Glutamatergic neuron (in vitro differentiated cells): ENCODE measurements at places on chromosomes 13 and 19. TPM values are rescaled to one million over a fixed set of nuclear protein-coding genes. Genes with fewer than 3 reads are reported as not detected.

GRCh38 chr13:25652764-25653163 is 281.0 kb downstream of the ATP8A2 start:
- DNase-seq, result no peak

DNA sequence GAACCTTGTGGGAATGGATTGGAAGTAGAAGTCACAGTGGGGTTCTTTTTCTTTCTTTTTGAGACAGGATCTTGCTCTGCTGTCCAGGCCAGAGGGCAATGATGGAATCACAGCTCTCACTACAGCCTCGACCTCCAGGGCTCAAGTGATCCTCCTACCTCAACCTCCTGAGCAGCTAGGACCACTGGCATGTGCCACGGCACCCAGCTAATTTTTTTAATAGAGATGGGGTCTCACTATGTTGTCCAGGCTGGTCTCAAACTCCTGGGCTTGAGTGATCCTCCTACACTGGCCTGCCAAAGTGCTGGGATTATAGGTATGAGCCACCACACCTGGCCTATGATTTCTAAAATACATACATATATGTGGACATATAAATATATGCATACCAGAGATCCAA is 111.4 kb downstream of the MYCBP2 start:
- no peak for DNase-seq

DNA sequence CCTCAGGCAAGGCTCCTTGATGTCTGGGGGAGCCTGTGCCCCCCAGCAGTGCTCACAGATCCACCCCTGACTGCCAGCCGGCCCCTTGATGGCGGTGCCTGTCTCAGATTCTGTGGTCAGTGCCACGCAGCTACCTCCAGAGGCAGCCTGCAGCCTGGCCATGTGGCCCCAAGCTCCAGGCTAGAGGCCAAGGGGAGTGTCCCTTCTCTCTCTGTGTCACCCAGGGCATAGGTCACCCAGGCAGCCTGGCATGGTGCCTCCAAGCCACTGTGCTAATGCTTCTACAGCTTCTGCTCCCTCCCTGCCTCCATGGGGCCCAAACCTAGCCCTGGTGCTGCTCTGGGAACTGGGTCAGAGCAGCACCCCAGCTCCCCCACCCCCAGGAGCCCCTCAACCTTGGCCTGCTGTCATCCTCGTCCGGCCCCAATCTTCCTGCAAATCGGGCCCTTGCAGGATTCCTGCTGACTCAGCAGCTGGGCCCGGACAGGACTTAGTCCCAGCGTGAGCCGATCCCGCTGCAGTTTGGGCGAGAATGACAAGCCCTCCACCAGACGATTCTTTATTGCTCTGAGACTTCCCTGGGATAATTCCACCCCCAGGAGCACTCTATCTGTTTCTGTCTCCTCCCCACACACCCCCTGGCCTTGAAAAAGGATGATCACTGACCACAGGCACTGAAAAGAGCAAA is 2.8 kb upstream of the ARL11 start:
- DNase-seq, result no peak

- no peak for DNase-seq
Measured at GRCh38 chr19:15318241-15318691, 14.1 kb downstream of the BRD4 start.

- no peak for DNase-seq
Measured at GRCh38 chr13:51032831-51033230, 78.2 kb downstream of the C13orf42 start.

- no peak for DNase-seq
Measured at GRCh38 chr19:23402388-23402787, 7.1 kb upstream of the ZNF91 start.

GRCh38 chr13:25200783-25201182 is 28.7 kb upstream of the AMER2 start:
- no peak for DNase-seq

DNA sequence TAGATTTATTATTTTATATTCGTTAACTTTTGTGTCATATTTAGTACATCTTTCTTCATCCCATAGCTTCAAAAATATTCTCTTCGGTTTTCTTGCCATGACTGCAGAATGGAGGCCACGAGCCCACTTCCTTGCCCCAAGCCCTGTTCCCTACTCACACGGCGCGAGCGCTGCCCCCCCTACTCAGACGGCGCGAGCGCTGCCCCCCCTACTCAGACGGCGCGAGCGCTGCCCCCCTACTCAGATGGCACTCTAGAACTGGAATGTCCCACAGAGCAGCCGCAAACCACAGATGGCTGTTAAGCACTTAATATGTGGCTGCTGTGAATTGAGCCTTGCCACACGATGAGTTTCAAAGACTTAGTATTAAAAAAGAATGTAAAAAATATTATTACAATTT is 102.2 kb upstream of the PEG3 start:
- DNase-seq, result peak; percentile 20

DNA sequence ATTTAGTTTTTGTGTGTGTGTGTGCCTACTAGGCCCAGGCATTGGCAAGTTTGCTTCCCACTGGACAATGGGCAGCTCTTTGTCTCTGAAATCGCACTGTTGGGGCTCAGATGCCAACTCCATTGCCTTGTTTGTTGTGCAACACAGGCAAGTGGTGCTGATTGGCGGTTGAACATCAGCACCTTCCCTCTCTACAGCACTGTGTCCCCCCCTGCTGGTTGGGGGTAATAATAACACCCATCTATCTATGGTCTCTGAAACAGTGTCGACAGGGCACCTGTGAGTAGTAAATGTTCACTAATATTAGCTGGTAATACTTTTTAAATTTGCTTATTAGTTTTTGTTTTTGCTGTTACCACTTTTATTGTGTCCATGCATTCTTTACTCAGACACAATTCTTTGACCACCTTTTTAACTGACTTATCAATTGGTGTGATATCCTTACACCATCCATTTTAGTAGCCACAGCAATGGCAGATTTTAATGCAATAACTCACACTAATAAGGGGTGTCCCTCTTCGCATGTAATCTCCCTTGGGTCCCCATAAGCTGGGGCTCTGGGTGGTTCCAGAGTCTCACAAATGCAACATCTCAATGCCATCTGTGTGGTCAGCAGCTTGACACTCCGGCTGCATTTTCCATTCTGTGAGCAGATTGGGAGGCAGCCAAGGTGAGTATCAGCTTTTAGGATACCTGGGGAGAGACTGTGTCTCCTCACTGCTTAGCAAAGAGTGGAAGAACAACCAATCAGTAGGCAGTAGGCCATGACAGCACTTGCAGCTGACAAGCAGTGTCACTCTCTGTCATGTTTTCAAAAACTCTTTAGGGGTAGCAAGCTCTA is 47.7 kb upstream of the UQCRFS1 start:
- peak; percentile 61 for DNase-seq

- peak; percentile 32 for DNase-seq
Measured at GRCh38 chr19:1009981-1010538, 9.8 kb downstream of the GRIN3B start.

- DNase-seq, result no peak
Measured at GRCh38 chr13:60148918-60149317, 14.8 kb downstream of the DIAPH3 start.

- no peak for DNase-seq
Measured at GRCh38 chr19:56718231-56718630, 46.7 kb upstream of the ZNF835 start.

GRCh38 chr13:111900390-111901131 is 166.4 kb upstream of the SOX1 start:
- no peak for DNase-seq

- DNase-seq, result peak; percentile 79
Measured at GRCh38 chr13:83881917-83882605, at the start of gene SLITRK1. TSS of gene SLITRK1 (minus strand) at chr13:83882474. CDS start at chr13:83881507, 967 bp downstream.

DNA sequence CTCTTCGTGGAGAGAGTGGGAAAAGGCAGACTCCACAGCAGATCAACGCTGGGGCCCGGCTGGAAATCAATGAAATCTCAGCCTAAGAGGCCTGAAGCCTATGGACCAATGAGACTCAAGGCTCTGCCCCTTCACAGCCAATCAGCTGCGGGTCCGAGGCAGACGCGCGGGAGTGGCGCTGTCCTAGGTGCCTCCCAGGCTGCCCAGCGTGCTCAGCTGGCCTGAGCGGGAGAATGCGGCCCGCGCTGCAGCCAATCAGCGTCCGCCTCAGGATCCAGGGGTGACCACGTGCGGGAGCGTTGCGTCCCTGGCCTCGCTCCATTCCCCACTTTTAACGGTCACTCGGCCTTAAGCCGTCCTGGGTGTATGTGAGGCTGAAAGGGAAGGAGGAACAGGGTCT is at the start of gene ZBTB32:
TSS of gene ZBTB32 (plus strand) at position 341 of the 400 bp plus-strand sequence. CDS start 10,069 bp downstream, outside the sequence.
- DNase-seq, result no peak

- no peak for DNase-seq
Measured at GRCh38 chr13:66563076-66563475, 667.1 kb downstream of the PCDH9 start.

DNA sequence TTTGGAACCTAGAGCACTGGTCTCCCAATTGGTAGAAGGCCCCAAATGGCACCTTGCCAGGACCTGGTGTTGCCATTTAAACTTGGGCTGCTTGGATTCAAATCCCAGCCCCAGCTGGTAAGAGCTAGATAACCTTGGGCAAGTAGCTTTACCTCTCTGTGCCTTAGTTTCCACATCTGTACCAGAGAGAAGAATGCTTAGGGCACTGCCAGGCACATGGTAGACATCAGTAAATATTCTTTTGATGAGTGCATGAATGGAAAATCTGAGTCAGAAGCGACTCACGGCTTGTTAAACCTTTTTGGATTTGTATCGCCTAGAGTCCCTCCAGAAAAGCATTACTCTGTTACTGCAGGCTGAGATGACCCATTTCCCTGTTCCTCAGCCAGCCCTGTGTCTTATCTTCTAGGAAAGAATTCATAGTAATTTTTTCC is 90.9 kb downstream of the SIPA1L3 start:
- DNase-seq, result no peak

DNA sequence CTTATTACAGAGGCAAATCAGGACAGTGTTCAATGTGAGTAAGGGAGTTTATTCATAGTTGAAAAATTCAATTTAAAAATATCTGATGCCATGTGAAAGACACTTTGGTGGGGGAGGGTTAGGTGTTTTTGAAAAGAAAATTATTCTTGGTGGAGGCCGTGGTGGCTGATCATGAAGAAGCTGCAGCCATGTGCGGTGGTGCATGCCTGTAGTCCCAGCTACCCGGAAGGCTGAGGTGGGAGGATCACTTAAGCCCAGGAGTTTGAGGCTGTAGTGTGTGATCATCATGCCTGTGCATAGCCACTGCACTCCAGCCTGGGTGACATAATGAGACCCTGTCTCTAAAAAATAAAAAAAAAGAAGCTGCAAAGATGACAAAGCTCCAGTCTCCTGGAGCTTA is 28.6 kb downstream of the WDFY2 start:
- DNase-seq, result no peak

DNA sequence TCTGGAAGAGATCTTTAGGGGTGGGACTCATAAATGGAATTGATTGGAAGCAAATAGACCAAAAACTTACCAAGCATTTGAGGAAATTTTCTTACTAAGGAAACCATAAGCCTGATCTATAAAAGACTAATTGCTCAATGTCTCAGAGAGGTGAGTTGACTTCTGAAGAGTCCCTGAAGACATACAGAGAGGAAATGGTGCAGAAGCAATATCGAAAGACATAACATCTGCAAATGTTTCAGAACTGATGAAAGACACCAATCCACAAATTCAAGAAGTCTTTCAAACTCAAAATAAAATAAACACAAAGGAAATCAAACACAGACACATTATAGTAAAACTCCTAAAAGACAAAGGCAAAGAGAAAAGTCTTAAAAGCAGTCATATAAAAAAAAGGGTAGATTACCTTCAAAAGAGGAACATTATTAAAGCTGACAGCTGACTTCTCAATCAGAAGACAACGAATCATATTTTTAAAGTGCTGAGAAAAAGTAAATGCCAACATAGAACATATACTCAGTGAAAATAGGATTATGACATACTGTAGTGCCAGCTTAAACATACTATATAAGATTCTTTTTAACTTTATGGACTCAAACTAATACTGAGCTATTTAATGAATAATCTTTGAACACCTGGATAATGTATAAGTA is 45.4 kb upstream of the CALM3 start:
- DNase-seq, result no peak

- DNase-seq, result no peak
Measured at GRCh38 chr13:77740097-77740735, 42.7 kb downstream of the SLAIN1 start.

DNA sequence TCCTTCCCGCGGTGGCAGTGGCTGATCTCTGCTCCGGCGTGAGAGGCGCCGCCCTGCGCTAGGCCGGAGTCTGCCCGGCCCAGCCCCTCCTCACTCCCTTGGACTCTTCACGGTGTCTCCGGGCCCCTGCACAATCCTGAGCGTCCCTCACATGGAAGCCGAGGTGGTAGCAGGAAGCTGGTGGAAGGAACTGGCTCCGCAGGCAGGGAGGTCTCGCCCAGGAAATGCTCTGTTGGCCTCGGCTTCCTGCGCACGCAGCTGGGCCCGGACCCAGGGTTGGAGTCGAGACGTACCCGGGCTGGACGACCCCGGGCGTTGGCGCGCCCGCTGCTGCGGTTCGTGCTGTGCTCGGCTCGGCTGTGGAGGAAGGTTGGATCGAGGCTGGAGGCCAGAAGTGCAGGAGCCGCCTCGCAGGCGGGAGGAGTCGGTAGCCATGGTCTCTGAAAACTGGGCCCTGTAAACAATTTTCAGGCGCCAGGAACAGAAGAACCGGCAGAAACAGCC is 46.3 kb downstream of the ZNF724 start:
- DNase-seq, result peak; percentile 48

DNA sequence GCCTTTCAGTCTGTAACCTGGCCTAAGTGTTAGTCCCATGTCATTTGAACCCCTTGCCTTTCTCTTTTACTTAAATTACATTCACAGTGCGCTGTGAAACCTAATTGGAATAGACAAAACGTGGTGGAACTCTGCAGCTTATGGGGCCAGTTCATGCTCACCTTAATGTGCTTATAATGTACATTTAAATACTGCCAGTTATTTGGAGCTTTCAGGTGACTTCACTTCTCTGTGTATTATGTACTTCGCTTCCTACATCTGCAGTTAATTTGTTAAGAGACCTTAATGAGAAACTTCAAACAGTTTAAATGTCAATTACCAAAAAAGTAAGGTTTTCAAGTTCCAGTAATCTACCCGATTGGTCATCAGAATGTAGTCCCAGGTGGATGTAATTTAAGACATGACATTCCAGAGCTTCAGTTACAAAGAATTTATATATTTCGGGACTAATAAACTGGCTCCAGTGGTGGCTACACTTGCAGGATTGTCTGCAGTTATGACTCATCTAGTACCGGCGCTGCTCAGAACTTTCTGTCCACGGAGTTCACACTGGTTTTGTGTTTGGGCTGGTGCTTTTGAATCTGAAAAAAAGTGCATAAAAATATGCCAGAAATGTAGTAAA is 125.3 kb downstream of the TM9SF2 start:
- no peak for DNase-seq

DNA sequence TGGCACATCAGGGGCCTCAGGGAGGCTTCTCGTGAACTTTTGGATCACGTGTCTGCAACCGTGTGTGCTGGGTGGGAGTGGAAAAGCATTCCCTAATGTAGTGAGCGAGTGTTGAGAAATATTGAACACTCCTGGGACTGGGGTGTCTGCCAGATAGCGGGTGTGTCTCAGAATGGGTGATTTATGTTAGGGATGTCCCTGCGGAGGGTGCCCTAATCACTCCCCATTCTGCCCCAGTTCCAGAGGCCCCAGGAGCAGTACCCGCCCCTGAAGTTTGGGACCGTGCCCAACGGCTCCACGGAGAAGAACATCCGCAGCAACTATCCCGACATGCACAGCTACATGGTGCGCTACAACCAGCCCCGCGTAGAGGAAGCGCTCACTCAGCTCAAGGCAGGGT is 24.2 kb upstream of the GRWD1 start:
- DNase-seq, result no peak

Gene LGALS7
- total RNA-seq, result not detected

Gene LMTK3
- total RNA-seq, result 36.3 TPM

Gene HSD17B14
- 1.0 TPM for total RNA-seq

Gene OR7C1
- not detected for total RNA-seq

Gene PINLYP
- total RNA-seq, result 0.96 TPM

Gene ADAMTSL5
- total RNA-seq, result 0.83 TPM

Gene CLIP3
- 146 TPM for total RNA-seq

Gene KANK3
- 8.9 TPM for total RNA-seq

Gene CHAF1A
- total RNA-seq, result 20.5 TPM

Gene LIN7B
- total RNA-seq, result 32.6 TPM

Gene PLPP2
- total RNA-seq, result 0.64 TPM
